ENCODE measurements at places on chromosomes 2 and 18.

GRCh38 chr2:26578581-26578980 is 62.6 kb downstream of the CIB4 start:
- DNase-seq: no peak

DNA sequence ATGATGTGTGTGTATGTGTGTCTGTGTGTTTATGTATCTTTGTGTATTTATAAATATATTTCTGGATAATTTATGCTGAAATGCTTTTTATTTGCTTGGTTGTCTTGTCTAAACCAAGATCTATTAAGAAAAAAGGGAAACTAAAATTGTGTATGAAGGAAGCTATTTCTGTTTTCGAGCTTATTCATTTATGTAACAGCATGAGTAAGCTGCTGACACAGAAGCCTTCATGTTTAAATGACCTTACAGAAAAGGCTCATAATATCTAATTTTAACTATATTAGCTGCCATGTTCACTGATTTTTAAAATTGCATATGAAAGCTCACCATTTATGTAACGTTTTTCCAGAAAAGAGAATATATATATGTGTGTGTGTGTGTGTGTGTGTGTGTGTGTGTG is 392.8 kb downstream of the PTH2R start:
- no peak for DNase-seq

DNA sequence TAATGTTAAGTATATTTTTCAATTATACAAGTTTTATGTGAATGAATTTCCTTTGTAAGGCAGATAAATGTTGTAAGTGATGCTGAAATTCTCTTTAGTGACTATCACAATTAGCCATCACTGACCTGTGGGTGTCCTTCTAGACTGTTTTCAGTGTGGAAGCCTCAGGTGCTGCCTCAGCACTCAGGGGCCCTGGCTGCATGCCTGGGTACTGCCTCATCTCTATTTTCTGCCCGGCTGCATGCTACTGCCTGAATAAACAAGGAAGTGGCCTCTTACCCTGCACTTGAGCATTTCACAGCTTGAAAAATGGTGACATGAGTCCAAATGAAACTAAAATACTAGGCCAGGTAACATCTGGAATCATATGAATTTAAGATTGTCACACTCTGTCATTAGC is 787.6 kb upstream of the SALL3 start:
- DNase-seq: no peak

DNA sequence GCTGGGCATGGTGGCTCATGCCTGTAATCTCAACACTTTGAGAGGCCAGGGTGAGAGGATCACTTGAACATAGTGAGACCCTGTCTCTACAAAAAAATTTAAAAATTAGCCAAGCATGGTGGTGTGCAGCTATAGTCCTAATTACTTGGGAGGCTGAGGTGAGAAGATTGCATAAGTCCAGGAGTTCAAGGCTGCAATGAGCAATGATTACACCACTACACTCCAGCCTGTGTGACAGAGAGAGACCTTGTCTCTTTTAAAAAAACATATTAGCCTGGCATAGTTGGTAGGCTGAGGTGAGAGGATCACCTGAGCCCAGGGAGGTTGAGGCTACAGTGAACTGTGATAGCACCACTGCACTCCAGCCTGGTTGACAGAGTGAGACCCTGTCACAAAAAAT is 13.7 kb downstream of the TRAPPC8 start:
- DNase-seq: no peak

GRCh38 chr2:69977186-69977585 is 15.8 kb upstream of the ASPRV1 start:
- DNase-seq: no peak

- no peak for DNase-seq
These were observed 491 bp downstream of the ALK start for GRCh38 chr2:29920631-29921559.

- no peak for DNase-seq
These were observed 229.8 kb downstream of the CCDC178 start for GRCh38 chr18:33210575-33211189.

- no peak for DNase-seq
These were observed 69.9 kb downstream of the RHBDD1 start for GRCh38 chr2:226905718-226906117.

GRCh38 chr18:45802814-45803492 is 22.5 kb upstream of the SIGLEC15 start:
- no peak for DNase-seq

GRCh38 chr2:143948710-143949109 is 571.2 kb downstream of the ZEB2 start:
- DNase-seq: no peak

DNA sequence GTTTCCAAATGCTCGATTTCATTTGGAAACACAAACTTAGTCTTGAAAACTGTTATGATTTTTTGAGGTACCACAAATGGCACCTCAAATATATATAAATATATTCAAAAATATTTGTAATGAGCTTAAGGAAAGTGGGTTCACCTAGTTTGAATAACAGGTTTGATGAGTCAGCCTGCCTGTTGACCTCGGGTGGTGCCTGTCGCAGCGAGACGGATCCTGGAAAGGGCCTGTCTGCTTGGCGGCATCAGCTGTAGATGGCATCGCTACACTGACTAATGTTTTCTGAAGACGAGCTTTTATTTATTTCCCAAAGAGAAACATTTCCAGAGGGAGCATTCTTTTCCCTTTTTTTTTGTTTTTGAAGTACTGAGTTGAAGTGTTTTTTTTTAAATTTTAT is 6.9 kb downstream of the ALLC start:
- no peak for DNase-seq

GRCh38 chr2:190256087-190256486 is 63.5 kb downstream of the HIBCH start:
- DNase-seq: no peak

- no peak for DNase-seq
These were observed 260.7 kb upstream of the KLHL29 start for GRCh38 chr2:23124214-23124750.

DNA sequence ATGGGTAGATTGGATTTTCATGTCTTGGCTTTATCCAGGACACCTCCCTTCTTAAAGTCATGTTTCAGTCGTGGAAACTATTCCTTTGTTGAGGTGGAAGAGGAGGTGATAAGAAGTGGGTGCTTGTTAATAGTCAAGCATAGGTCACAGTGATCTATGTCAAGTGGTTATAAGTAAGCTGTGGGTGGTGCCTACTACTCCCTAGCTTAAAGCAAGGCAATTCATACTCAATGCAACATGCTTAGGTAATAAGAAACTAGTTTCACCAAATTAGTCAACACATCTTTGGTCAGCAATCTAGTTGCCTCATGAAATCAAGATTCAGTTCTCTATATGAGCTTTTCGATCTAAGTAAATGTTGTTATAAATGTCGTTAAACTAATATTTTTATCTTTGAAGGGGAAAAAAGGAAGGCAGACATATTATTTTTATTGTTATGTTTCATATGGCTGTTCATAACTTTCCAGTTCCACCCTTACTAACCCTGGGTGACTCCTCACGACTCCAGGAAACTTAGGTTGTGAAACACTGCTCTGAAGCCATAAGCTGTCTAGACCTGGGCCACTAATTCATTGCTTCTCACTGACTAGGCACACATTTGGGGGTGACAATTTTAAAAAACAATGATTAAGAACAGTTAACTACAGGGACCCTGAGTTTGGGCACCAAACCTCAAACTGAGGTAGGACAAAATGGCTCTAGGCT is 5.8 kb upstream of the ABCB11 start:
- no peak for DNase-seq
